ENCODE measurements at places on chromosomes 4 and X.

- ATAC-seq, result no peak
These were observed 219.1 kb downstream of the THOC2 start for GRCh38 chrX:123513585-123514278.

DNA sequence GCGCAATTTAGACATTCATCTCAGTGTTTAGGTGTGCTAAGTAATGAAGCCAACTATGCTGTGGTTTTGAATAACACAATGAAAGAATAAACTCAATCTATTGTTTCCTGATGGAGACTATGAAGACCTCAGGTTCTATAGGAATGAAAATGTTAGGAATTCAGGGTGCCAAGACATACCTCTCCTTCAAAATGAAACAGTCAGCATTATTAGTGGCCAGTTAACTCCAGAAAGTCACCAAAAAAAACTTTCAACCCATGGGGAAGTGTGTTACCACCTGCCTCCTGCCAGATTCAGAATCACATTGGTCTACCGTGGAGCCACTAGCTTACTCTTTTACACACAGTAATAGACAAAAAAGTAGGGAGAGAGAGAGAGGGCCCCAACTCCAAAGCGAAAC lies 352.9 kb downstream of the GABRG1 start:
- no peak for ATAC-seq

- no peak for ATAC-seq
These were observed 5.3 kb downstream of the RS1 start for GRCh38 chrX:18666614-18667013.

DNA sequence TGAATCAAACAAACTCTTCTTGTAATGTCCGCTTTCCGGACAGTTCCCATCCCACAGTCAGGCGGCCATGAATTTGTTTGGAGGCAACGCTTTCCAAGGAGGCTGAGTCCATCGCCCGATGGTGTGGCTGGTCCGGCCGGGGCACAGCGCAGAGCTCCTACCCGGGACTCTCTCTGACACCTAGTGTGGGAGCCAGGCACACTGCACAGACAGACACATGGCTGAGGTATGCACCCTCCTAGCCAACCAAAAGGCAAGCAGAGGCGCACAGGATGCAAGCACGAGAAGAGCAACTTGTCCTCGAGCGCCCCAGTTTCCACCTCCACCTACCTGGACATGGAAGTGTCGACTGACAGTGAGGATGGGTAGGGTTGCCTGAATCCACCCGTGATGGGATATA lies 87.5 kb downstream of the LEF1 start:
- ATAC-seq, result peak; percentile 37

DNA sequence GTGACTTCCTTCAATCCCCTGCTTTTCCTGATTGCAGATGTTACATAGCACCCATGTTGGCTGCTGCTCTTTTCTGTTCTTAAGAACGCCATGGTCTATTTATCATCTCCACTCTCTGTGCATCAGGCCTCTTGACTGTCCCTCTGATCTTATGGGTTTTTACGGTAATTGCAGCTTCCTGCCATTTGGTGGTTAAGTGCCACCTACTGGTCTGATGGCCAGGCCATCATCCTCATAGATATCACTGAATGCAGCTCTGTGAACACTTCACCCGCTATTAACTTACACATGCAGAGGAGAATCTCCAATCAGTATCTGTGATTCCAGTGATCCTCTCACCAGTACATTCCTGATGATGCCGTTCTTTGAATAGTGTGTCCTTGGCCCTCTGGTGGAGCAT lies 382.4 kb downstream of the TRAM1L1 start:
- no peak for ATAC-seq

- no peak for ATAC-seq
These were observed 91.9 kb downstream of the TENT5D start for GRCh38 chrX:80511969-80512760.

GRCh38 chrX:129659141-129659540 lies 4.4 kb upstream of the APLN start:
- no peak for ATAC-seq

- ATAC-seq, result no peak
These were observed 63.7 kb downstream of the STK32B start for GRCh38 chr4:5114950-5115349.

- no peak for ATAC-seq
These were observed 29.7 kb upstream of the ADH6 start for GRCh38 chr4:99248714-99249113.

- peak; percentile 72 for ATAC-seq
These were observed 163.1 kb downstream of the ARAP2 start for GRCh38 chr4:36081185-36081584.

- peak; percentile 67 for ATAC-seq
These were observed 48.9 kb downstream of the FNIP2 start for GRCh38 chr4:158817562-158818296.

DNA sequence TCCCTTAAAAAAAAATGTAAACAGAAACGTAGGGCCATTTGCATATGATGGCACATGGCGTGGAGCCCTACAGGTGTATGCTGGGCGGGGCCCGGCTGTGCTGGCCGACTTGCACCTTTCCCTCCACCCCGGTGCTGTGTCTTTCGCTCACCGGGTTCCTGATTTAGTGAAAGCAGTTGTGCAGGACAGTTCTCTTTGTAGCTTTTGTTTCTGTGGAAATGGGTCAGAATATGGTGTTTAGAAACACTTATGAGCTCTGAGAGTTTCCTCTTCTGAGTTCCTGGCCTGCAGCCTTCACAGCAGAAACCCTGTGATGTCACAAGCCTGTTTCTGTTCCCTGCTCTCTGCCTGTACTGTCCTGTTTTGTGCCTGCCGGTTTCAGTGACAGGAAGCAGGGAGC lies 22.5 kb upstream of the MSANTD1 start:
- no peak for ATAC-seq

DNA sequence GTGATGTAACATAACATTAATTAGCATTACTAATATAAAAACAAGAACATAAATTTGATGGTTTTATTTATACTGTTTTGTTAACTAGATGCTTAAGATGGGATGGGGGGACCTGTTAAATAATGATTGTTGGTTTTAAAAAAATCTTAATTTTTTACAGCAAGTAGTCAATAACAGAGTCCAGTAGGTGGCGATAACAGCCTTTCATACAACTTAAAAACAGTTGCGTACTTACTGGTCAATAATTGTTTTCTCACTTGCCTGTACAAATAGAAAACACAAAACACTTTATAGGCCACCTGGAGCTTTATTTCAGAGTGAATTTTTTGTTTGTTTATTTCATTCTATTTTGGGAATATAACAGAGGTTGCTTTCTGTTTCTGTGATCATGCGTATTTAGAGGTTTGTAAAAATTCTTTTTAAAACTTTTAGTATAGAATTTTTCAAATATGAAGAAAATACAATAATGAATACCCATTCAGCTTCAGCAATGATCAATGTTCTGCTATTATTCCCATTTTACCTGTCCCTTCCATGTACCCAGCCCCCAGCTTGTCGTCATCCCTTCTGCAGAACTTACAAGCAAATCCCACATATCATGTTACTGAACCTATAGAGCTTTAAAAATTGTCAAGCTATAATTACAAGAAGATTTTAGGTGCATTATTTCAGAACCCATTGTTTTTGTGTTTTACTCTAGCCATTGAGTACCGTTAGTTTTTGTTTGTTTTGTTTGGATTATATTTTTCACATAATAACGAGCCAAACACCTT lies 97.1 kb downstream of the MRPL1 start:
- no peak for ATAC-seq

GRCh38 chr4:70838666-70839588 lies 763 bp downstream of the GRSF1 start:
- ATAC-seq, result peak; percentile 64

DNA sequence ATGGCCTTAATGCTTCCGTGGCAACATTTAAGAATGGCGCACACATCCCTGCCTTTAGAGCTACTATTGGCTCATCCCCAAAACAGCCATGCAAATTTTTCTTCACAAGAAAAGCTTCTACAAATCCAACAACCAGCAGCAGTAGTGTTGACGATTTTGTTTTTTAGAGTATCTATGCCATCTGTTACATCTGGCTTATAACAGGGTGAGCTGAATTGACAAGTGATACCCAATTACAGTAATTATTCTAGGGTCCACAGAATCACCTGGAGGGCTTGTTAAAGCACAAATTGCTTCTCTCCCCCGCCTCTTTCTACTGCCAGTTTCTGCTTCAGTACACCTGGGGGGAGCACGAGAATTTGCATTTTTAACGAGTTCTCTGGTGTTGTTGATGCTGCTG lies 34.1 kb downstream of the DCHS2 start:
- ATAC-seq, result no peak

All from stimulated activated memory B cell treated with anti-CD40 and anti-IgM and Interleukin-4, amounts not matched to agents 10 μg/mL and 1 μg/mL and 100 μg/mL, for 72 hours (primary cell).